ENCODE measurements at places on chromosomes 2 and 18.

DNA sequence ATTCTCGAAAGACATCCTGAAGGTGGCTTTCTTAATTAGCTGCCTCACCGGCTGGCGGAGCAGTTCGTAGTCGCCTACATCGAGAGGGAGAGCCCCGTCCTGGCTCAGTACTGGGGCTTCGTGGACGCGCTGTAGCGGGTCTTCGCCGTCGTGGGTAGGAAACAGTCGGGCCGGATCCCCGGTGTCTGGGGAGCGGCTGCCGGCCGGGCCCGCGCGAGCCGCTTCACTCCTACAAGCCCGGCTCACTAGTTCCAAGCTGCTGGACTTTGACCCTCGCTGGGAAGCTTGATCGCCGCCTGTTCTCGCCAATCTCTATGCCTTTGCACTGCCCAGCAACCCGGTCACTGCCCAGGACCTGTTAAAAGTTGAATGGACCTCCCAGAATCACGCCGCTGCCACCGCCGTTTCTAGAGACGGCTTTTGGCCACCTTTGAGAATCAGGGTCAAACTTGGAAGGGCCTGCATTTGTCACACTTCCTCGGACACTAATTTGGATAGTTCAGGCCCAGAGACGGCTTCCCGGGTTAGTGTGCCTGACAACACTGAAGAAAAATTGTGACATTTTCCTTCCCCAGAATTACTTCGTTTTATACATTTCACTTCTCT lies 41.4 kb upstream of the AKAIN1 start:
- DNase-seq, result peak; percentile 16

DNA sequence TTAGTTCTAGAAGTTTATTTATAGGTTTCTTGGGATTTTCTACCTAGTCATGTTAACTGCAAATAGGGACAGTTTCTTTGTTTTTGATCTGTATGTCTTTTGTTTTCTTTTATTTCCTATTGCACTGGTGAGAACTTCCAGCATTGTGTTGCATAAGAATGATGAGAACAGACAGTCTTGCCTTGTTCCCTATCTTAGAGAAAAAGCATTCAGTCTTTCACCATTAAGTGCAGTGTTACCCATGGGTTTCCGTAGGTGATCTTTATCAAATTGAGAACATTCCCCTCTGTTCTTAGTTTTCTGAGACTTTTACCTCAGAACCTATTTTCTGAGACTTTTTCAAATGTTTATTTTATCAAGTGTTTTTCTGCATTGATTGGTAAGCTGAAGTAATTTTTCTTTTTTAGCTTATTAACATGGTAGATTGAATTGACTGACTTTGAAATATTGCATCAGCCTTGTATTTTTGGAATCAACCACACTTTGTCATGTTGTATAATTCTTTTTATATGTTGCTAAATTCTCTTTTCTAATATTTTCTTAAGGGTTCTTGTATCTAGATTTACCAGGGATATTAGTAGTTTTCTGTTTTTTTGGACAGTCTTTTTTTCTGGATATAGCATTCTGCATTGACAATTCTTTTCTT lies 17.2 kb downstream of the MFSD6 start:
- DNase-seq, result no peak

DNA sequence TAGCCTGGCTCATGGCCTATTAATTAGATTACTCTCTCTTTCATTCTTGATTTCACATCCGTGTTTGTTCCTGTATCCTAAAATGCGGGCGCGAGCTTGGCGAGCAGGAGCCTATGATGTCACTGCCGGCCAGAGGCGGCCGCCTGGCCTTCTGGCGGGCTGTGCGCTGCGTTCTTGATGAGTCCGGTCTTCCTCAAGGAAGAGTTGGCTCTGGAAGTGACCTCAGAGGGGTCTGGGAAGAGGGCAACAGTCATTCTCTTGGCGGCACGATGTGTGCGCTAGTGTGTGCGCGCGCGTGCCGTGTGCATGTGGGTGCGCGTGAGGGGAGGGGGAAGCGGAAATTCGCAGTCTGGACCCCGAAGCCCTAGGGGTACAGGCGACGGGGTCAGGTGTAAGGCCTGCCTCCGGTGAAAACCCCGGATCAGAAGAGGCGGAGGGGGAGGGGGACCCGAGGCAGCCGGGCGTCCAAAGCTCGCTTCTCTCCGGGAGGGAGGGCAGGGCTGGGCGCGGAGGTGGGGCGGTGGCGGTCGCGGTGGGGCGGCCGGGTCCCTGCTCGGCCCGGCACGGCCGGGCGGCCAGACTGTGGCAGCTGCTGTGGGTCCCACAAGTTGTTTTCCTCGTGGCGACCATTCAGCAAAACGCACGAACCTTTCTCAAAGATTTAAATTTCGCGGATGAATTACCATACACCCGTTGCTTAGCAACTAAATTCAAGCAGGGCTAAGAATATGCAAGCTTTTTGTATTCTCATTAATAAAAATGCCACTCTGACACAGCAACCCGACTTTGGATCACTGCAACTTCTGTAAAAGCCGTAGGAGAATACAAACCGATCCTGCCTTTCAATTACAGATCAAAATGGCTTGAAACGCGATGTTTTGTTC lies 8.4 kb downstream of the POU3F3 start:
- DNase-seq, result no peak

- no peak for DNase-seq
Measured at GRCh38 chr2:206212673-206213513, 53.2 kb downstream of the EEF1B2 start.

- no peak for DNase-seq
Measured at GRCh38 chr2:16709769-16710168, 44.1 kb upstream of the CYRIA start.

DNA sequence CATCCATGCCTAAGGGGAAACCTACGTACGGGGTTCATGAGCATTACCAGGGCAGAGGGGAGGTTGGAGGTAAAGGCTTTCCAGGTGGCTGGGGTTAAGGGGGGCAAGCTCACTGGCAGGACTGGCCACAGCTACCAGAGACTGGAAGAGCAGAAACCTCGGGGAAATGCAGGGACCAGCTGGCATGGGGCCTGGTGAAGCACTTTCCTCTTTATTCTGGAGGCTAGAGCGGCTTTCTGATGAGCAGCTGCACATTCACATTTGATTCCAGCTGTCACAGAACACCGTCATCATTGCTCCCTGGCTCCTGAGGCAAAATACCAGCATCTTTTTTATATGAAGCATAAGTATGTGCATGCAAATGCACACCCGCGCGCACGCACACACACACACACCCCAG lies 28.7 kb upstream of the LRRC30 start:
- DNase-seq, result no peak

Measured in stimulated activated CD8-positive, alpha-beta memory T cell treated with anti-CD3 and anti-CD28 coated beads, Interleukin-15, amount 100 ng/mL, for 24 hours (primary cell).